Stimulated activated CD4-positive, alpha-beta T cell treated with anti-CD3 and anti-CD28 coated beads, Interleukin-2, amount 100 ng/mL, for 4 hours (primary cell): ENCODE measurements at places on chromosomes 7 and 10.

GRCh38 chr10:33460505-33461294 lies 126.2 kb upstream of the NRP1 start:
- no peak for DNase-seq

DNA sequence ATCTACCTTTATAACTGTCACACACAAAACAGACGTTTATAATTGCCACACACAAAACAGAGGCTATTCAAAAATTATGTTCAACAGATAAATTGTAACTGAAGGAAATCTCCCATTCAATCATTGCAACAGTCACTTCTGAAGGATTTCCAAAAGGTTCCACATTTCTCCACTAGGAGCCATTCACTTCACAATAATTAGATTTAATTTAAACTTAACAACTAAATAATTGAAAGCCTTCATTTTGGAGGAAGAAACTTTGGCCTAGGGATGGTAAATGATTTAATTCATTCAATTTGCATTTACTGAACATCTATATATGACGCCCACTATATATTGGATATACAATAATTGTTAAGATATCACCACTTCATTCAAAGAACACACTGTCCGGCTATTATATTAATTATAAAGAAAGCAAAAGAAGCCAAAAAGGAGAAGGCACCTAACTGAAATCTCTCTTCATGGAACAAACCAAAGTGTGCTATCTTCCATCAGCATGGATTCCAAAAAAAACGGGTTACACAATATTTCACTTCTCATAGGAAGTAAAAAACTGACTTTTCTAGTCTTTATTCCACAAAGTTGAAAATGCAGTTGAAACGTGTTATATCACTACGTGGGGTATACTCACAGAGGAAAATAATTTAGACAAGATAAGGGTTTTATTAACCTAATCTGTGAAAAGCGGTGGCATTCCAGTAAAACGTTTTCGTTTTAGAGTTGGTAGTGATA lies 1.7 kb downstream of the ATAD1 start:
- DNase-seq: no peak

DNA sequence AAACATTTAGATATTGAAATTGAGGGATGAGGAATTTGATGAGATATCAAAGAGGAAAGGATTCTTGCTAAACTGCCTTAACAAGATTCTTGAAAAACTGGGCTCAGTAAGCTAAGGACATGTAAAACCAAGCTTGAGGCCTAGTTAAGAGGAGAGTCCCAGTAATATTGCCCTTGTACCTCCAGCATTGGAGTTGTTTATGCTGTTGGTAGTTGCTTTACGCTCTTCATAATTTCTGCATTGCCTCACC lies 156.1 kb upstream of the TRIM24 start:
- no peak for DNase-seq

GRCh38 chr10:120493411-120494312 lies 36.6 kb downstream of the PLPP4 start:
- DNase-seq: no peak

DNA sequence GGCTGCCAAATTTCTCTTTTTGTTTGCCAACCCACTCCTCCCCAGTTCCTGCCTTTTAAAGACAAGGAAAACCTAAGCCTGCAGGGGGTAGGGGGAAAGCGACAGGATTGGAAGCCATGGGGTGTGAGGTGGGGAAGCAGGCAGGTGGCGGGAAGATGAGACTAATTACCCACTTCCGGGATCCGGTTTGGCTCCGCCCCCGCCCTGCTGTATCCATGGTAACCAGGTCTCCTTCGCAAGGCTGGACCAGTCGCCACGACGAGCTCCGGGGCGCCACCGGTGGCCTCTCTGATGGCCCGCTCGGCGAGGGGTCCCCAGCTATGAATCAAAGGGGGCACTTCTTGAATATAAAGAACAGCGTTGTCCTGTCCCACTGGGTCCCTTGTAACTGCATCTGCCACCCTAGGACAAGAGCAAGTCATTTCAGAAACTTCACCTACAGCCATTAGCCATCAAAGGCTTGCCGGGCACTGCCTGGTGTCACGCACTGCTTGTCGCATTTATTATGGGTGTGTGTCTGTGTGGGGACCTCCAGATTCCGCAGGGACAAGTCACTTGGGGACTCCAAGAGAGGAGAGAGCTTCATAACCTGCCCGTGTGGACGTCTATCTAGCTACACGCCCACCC lies 55.4 kb upstream of the LMTK2 start:
- DNase-seq: peak; percentile 35

DNA sequence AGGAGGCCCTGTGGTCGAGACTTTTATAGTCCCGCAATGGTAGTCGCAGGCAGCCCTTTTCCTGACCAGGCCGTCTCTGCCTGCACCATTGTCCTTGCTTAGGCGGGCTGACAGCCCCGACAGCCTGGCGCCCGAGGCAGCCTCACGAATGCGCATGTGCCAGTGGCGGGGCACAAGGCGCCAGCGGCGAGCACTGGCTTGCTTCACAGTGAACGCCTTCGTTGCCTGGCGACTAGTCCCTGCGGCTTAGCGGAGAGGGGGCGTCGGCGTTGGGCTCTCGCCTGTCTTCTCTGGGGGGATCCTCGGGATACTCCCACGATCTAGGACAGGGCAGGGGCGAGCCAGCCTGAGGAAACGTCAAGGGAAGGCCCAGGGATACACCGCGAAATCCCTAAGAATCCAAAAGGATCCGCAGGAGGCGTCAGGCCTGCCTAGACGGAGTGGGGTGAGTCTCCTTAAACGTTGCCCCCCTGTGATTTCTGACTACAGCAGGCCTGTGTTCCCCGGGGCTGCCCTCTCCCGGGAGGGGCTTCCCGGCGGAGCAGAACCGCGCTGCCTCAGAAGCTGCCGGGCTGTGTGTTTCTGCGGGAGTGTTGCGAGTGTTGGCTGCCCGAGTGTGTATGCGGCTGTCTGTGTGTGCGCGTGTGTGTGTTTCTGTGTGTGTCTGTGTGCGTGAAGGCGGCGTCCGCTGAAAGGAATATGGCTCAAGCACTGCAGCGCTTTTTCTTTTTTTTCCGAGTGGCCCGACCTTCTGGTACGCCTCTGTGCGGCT lies 20.5 kb upstream of the ZNF273 start:
- DNase-seq: no peak

GRCh38 chr7:76023002-76023401 lies 24.8 kb downstream of the STYXL1 start:
- no peak for DNase-seq

- no peak for DNase-seq
Observed at GRCh38 chr10:80400136-80400804, 8.1 kb upstream of the PRXL2A start.

DNA sequence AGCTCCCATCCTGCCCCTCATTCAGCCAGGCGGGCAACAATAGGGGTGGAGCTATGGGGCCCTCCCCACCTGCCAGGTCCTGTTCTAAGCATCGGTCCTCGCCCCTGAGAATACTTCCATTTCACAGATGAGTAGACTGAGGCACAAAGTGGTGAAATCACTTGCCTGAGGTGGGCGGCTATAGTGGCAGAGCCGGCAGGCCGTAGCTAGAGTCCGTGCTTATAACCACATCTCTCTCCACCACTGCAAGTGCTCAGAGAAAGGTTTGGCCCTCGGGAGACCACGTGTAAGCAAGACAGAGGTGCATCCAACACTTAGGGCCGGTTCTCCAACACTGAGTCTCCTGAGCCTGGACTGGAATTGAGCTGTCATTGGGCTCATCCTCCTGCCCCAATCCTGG lies 145.8 kb upstream of the UNC5B start:
- DNase-seq: no peak

DNA sequence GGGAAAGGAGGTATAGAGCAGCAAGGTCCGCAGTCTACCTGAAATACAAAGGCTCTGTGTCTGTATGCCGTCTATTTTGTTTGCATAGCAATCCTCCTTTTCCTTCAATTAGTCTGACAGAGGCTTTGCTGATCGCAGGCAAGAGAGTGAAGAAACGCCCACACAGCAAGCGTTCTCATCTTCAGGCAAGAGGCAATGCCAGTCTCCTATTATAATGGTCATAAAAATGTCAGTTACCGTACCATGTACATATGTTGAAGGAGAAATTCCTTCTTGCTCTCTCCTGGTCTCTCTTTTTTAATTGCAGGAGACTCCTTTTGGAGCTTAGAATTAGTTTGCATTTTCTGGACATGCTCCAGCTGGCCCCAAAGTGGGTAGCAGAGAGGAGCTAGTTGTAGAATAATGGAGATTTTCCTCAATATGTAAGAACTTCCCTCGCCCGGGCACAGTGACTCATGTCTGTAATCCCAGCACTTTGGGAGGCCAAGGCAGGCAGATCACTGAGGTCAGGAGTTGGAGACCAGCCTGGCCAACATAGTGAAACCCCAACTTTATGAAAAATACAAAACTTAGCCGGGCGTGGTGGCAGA lies 139.5 kb downstream of the PFKFB3 start:
- DNase-seq: no peak

DNA sequence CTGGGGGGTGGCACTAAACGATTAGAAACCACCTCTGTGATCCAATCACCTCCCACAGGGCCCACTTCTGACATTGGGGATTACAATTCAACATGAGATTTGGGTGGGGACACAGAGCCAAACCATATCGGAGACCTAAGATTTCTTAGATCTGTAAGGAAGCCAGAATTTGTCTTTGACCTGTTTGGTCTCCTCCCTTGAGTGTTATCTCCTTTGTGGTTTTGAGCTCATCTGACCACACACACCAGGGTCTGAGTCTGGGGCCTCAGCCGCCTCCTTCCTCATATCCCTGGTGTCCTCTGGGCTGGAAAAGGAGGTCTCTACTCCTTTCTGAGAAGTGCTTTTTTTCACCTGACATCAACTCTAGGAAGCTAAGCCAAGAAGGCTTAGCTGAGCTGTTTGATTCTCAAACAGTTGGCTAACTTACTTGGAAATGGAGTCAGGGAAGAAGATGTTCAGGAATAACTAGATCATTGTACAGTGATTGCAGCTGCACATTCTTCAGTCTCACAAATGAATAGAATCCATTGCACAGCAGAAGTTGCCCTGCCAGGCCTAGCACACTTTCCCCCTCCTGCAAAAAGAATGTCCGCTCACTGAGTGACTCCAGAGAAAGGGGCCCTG lies 167.4 kb downstream of the ARHGAP21 start:
- DNase-seq: no peak

DNA sequence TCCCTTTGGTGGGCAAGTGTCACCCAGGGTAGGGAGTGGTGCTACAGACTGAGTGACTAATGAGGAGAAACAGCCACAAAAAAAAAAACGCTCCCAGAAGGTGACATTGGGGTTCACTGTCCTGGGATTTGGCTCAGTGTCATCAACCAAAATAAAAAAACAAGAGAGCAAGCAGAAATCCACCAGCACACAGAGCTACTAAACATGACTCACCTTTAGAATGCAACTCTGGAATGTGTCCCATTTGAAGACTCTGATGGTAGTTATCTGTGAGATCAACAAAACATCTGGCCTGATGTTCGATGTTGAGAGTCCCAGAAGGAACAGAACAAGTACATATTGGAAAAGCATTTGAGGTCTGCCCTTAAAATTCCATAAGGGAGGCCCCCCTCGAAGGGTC lies 200.3 kb upstream of the LYZL2 start:
- no peak for DNase-seq

GRCh38 chr10:130555411-130555750 lies 419.2 kb downstream of the GLRX3 start:
- DNase-seq: no peak

GRCh38 chr7:118325450-118325808 lies 100.9 kb downstream of the ANKRD7 start:
- DNase-seq: no peak

DNA sequence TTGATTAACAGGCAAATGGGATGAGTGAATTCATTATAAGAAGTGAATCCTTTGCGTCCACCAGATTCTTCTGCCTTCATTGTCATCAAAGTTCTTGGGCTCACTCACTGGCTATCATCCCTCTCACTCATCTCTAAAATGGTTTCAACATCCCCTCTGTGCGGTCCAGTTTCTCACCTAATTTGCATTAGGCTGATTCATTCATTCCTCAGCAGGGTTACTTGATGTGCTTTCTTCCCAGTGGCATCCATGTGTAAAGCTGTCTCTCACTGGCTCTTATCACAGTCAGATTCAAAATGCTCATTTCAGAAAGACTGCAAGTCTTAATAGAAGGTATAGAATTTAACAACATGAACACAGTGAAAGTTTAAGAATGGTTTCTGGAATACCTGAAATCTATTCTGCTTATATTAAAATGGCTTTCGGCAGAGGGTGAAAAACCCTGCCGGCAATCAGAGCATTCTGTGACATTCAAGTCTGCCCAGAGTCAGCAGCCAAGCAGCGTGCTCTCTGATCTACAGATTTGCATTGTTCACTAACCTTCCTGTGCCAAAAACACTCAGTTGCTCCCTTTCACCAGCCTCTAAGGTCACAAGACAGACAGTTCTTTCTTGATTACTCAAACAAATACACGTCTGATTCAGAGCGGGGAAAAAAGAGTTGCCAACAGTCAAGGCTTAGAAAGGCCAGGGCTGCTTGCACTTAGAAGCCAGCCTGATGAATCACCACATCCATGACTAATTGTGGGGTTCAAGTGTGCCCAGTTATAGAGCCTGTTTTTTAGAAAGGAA lies 106.7 kb downstream of the TES start:
- DNase-seq: no peak

- DNase-seq: no peak
Observed at GRCh38 chr10:124693801-124694416, 50.3 kb downstream of the FAM53B start.

DNA sequence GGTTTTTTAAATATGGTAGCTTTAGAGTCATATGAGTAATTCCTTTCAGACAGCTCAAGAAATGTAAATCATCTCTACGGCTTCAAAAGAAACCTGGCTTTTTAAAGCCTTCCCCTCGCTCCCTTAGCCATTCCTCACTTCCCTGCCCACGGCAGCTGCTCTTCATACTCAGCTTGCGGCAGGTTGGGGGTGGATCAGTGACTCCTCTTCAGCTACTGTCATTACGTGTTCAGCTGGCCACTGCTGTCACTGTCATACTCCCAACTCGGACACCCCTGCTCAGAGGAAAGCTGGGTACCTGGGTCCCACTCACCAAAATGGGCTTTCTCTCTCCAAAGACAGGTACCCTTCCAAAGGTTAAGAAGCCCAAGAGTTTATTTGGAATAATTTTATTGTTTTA lies 6.6 kb downstream of the YWHAG start:
- DNase-seq: no peak

DNA sequence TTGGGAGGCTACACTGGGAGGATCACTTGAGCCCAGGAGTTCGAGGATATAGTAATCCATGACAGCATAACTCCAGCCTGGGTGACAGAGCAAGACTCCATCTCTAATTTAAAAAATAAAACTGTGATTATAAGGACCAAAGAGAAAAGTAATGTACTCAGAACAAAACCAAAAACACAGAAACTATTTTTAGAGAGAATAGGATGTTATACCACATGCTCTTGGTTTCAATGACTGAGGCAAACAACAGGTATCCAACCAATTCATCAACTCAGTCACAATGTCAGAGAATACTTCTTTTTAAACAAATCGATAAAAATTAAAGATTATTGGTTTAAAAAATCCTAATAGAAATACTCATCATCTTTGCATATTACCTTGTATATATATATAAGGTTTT lies 186.7 kb downstream of the TPK1 start:
- DNase-seq: no peak

- DNase-seq: no peak
Observed at GRCh38 chr7:71925663-71926062, 486.5 kb downstream of the CALN1 start.

- DNase-seq: no peak
Observed at GRCh38 chr10:974785-975074, 13.5 kb upstream of the GTPBP4 start.

- no peak for DNase-seq
Observed at GRCh38 chr7:98869597-98870120, at the start of gene TMEM130. Gene TMEM130, minus strand, starts transcription at chr7:98870014. Its CDS starts 153 bp downstream, at chr7:98869861.

GRCh38 chr7:80636709-80637108 lies 1.7 kb upstream of the CD36 start:
- DNase-seq: no peak
